Stimulated activated CD4-positive, alpha-beta T cell treated with anti-CD3 and anti-CD28 coated beads, Interleukin-2, amount 100 ng/mL, for 48 hours (primary cell): ENCODE measurements at places on chromosomes 12 and 14.

DNA sequence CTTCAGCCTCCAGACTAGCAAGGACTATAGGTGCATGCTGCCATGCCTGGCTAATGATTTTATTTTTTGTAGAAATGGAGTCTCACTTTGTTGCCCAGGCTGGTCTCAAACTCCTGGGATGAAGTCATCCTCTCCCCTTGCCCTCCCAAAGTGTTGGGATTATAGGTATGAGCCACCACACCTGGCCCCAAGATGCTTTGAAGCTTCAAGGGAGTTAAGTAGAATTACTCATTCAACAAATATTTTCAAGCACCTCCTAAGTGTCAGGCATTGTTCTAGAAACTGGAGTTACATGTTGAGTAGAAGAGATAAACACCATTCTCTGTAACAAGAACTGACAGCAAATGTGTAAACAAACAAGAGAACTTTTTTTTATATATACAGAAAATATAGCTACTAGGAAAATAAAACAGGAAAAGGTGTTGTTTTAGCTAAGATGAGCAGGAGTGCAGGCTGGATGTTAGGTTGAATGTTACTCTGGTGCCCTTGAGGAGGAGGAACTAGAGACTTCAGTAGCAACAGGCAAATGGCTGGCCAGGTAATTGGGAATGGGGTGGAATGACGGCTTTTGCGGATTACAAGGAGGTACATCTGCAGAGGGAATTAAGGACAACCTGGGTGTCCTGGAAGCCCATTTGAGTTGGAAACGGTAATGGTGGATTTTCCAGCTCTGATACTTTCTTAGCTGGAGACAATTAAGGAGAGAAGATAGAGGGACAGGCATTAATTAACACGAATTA is 32.0 kb upstream of the CFAP54 start:
- DNase-seq = no peak

DNA sequence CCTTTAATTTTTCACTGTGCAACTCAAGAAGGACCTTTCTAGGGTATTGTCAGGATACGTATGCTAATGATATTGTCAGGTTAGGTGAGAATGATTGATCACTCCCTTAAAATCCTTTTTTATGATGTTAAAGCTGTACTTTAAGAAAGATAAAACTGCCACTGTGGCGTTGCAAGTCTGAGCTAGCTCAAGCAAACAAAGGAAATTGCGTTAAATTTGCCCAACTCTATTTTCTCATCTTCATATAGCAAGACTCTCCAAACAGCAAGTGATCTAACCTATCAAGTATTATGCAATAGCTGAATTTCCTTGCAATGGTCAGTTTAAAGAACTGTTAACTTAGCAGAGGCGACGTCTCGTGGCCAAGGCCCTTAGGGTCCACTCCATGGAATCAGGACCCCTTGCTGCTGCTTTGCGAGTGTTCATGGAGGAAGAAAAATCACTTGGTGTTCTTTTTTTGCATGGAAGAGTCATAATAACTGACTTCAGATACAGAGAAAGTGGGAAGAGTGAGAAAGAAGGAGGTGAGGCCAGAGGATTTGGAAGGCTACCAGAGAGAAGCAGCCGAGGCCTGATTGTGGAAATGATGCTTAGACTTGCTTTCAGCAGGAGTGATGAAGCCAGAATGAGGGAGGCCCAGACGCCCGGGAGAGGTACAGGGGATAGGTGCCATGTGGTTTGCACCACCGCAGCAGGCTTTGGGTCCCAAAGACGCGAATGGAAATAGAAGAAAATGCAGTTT is 2.5 kb downstream of the TRAF3 start:
- no peak for DNase-seq

GRCh38 chr14:68948686-68949600 is 30.2 kb downstream of the ACTN1 start:
- no peak for DNase-seq

- DNase-seq = no peak
These were observed 1.0 kb upstream of the SUDS3 start for GRCh38 chr12:118375348-118375747.

GRCh38 chr14:90962505-90963109 is 97.8 kb downstream of the RPS6KA5 start:
- DNase-seq = no peak

DNA sequence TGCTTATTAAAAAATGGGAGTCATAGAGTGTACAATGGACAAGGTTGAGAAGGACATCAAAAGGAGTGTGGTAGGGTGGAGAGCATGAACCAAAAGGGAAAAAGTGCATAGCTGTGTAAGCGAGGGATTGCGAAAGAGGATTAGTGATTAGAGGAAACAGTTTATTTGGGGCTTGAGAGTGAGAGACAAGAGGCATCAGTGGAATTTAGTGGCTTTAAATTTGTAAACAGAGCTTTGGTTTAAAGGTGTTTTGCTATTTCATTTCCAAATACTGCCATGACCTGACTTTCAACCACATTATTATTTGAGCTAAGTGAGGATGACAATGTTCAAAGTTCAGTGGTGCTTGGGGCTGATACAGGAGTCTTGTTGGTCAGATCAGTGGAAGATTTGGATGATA is 53.4 kb downstream of the SLC16A7 start:
- DNase-seq = no peak

DNA sequence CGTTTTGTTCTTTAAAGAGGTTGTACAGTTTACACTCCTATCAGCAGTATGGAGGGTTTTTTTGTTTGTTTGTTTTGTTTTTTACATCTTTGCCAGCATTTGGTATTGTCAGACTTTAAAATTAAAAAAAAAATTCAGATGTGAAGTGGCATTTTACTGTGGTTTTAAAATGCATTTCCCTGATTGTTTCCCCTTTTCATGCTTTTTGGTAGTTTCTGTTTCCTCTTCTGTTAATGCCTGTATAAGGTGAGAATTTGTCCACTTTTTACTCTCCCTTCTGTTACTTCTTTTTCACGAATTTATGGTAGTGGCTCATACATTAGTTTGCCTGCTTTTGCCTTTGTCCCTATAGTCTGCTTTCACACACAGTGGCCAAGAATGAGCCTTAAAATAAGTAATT is 36.6 kb downstream of the MNAT1 start:
- no peak for DNase-seq

DNA sequence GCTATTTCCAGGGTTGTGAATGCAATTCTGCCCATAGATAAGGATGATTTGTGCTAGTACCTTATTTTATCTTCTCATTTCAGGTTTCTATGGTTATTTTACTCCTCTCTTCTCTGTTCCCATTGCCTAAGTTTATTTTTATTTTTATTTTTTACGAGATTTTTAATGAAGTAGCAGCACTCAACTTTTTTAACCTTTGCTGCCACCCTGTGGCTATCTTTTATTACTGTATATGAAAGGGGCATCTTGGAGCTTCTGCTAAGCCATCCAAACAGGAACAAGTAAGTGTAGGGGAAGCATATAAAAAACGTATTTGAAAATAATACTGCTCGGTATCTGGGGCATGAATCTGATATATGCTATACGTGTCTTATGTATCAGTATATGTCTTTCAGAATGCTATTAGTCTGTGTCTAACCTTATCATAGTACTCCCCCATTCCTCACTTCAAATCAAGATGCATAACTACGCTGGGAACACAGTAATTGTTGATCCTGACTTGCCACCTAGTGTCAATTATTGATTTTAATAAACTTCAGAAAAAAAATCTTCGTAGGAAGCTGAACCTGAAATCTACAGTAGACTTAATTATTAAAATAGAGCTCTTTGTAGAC is 60.3 kb downstream of the KLRG1 start:
- DNase-seq = no peak

DNA sequence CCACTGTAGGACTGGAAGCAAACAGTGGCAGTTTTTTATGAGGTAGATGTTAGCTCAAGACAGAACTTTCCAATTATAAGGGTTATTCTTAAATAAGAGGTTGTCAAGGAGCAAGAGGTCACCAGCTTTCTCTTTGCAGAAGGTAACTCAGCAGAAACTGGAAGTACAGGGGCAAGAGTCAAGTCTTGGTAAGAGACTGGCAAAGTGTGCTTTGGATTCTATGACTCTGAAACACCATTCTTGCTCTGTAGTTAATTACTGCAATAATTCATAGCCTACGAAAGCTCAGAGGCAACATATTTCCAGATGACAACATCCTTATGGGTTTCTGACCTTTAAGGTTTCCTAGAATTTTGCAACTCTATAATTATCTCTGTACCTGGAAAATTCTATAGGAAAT is 51.3 kb downstream of the RMST start:
- no peak for DNase-seq

- DNase-seq = no peak
These were observed 912 bp downstream of the PSME1 start for GRCh38 chr14:24136684-24137528.
